ENCODE measurements at places on chromosomes 4 and X.

- no peak for DNase-seq
Measured at GRCh38 chr4:81512757-81513501, 41.2 kb upstream of the RASGEF1B start.

DNA sequence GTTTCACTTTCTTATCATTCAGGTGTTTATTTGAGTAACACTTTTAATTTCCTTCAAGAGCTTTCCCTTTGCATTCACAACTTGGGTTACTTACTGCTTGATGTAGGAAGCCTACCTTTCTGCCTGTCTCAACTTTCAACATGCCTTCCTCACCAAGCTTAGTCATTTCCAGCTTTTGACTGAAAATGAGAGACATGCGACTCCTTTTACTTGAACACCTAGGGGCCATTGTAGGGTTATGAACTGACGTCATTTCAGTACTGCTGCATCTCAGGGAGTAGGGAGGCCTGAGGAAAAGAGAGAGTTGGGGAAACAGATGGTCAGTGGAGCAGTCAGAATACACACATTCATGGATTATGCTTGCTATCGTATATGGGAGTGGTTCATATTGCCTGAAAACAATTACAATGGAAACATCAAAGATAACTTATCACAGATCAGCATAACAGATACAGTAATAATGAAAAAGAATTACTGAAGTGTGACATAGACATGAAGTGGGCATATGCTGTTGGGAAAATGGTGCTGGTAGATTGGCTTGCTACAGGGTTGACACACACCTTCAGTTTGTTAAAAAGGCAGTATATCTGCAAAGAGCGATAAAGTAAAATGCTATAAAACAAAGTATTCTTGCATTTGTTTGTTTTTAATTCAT is 25.7 kb downstream of the USP53 start:
- no peak for DNase-seq

GRCh38 chr4:20367446-20367845 is 115.7 kb downstream of the SLIT2 start:
- peak; percentile 35 for DNase-seq

- DNase-seq: no peak
Measured at GRCh38 chr4:74483226-74483911, 38.4 kb downstream of the AREG start.

GRCh38 chr4:100938698-100939097 is 408.6 kb downstream of the PPP3CA start:
- DNase-seq: no peak
